ENCODE measurements at places on chromosomes 11 and 22.

- no peak for DNase-seq
Observed at GRCh38 chr11:80084608-80085007, 643.8 kb upstream of the TENM4 start.

DNA sequence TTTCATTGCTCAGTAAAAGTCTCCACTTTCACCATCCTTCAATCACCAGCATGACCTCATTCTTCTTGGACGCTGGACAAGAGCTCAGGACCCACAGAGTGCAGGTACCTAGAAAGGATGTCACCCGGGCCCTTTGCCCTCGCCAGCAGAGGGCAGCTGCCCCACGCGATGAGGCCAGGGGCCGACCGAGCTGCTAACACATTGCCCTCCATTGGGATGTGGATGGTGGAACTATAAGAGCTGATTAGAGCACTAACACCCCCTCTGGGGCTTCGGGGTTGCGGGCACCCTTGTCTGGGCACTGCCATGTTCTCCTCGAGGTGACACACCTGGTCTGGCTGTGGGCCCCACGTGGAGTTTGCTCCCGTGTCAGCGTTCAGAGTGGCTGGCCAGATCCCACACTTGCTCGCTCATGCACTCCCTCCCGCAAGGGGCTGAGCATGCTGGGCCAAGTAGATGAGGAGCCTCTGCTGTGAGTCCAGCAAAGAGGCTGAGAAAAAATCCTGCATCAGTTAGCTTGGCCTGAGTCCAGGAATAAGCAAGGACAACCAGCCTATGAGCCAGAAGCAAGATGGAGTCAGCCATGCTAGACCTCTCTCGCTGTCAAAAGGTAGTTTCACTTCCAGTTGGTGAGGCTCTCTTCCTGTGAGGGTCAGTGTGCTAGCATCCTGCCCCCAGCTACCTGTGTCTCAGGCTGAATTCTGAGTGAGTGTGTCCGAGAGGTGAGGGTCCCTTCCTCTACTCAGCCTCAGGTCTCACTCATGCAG, 9.8 kb downstream of the KRTAP5-6 start:
- no peak for DNase-seq

DNA sequence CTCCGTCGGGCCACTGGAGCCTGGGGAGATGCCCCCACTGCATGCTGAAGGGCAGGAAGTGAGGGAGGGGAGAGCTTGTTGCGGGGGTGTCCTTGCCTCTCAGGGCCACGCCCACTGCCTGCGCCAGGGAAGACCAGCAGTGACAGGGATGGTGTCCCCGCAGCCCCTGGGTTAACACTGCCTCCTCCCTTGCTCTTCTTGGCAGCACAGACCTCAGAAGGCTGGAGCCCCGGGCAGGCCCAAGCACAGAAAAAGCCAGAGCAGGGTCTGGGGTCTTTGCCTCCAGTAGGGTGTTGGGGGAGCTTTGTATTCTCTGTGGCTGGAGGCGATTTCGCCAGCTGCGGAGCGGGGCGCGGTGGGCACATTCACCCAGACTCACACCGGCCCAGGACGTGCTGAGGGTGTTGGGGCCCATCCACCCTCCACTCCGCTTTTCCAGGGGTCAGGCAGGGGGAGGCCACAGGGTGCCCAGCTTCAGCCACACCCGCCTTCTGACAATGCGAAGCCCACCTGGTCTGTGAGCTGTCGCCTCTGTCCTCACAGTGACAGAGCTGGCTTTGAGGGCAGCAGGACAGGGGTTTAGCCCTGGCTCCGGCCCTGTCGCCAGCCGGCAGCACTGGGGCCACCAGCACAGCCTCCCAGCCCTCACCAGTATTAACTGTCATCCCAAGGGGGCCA, 83.7 kb downstream of the CDKN1C start:
- no peak for DNase-seq

- no peak for DNase-seq
Observed at GRCh38 chr11:124445646-124446150, at the start of gene OR8B8. TSS of gene OR8B8 (minus strand) at chr11:124445696. CDS start at chr11:124441085, 4,611 bp downstream.

- no peak for DNase-seq
Observed at GRCh38 chr22:27752771-27753170, 48.8 kb downstream of the MN1 start.

DNA sequence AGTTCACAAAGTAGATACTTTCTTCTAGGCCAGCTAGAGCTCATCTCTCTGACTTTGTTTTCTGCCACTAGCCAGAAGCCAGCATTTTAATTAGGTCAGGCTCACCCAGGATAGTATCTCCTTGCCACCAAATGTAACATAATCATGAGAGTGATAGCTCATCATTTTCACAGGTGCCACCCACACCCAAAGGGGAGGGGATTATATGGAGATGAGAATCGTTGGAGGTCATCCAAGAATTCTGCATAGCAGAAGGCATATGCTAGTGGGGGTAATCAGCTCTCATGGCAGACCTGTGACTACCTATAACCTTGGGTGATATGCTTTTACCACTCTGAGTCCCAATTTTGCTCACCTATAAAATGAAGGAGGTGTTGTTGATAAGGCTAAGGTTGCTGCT, 523.0 kb downstream of the METTL15 start:
- DNase-seq = no peak

DNA sequence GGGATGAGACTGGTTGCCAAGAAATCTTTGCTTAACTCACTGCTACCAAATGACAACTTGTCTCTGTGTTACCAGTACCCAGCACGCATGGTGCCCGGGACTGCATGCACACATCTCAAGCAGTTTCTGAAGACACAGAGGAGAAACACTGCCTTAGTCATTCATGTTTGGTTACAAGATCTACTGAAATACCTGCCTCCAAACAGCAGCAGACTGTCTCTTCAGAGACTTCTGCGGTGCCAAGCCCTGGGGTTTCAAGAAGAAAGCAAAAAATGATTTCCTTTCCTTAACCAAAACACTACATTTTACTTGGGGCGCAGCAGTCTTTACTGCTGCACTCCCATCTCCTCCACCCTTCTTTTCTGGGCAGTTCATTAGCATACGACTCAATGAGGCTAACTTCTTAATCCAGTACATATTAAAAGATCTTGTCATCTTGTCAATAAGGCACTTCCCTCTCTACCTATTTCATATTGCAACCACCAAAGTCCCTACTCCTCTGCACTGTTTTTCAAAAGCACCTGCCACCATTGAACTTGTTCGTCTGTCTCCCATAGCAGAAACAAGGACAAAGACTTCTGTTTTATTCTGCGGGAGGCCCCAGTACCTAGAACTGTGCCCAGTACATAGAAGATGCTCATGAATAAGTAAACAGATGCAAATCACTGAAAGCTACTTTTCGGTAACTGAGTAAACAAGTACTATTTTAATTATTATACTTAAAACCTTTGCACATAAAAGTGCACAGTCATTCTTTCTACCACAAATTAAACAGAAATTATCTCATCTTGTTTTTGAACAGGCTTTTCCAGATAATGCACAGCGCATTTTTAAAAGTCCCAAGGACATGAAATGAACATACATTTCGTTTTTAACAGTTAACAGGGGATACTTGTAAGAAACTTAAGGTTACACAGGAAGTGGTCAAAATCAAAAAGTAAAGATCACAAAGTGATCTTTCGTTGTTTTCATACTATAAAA, 4.0 kb downstream of the NAP1L4 start:
- no peak for DNase-seq

- DNase-seq = no peak
Observed at GRCh38 chr11:65918211-65919140, at the start of gene C11orf68. TSS of gene C11orf68 (minus strand) at chr11:65919062. CDS start at chr11:65919031, 31 bp downstream.

DNA sequence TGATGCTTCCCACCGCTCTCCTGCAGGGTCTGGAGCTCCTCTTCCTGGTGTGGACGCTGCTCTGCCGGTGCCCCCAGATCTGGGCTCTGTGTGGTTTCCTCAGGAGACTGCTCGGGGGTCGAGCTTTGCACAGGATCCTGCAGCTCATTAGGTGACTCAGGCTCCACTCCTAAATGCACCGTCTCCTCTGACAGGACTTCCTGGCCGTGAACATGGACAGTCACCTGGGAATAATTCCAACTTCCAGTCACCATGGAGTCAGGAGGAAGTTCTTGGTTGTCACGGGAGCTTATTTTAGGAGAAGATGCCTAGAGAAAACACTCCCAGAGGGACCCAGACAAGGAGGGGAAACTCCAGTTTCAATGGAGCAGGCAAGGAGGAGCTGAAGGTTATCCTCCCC, 11.9 kb downstream of the ZNF202 start:
- DNase-seq = no peak

- DNase-seq = no peak
Observed at GRCh38 chr11:74449369-74449931, 17.9 kb downstream of the KCNE3 start.

DNA sequence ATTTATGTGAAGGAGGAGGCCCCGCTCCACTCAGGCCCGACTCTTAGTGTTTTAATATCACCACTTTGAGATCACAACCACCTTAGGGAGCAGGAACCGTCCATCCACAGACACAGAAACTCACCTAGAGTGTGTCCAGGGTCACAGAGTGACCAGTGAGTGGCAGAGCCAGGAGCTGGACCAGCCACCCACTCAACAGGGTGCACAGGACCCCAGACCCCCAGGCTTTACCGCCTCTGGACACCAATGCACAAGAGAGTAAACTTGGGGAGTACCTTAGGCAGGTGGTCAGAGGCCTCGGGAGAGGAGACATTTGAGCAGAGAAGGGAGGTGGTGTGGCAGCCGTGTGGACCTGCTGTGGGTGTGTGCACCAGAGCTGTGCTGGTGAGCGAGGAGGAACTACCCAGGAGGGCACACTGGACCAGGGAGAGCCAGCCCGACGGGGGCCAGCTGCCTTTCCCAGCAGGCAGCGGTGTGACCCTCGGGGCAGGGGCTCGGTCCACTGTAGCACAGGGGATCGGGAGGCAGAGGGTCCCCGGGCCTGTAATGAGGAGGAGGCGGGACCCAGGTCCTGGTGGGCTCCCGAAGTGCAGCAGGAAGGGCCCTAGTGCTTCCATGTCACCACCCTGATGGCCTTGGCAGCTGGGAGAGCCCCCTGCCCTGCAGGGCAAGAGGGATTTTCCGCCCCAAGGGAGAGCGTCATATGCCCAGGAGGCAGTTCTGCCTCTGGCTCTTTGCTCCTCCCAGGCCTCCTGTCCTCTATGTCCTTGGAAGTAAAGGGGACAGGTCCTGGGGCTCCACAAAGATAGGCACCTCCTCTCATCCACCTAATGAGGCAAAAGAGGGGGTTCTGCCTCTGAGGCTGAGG, 7.5 kb upstream of the NLRP6 start:
- no peak for DNase-seq

DNA sequence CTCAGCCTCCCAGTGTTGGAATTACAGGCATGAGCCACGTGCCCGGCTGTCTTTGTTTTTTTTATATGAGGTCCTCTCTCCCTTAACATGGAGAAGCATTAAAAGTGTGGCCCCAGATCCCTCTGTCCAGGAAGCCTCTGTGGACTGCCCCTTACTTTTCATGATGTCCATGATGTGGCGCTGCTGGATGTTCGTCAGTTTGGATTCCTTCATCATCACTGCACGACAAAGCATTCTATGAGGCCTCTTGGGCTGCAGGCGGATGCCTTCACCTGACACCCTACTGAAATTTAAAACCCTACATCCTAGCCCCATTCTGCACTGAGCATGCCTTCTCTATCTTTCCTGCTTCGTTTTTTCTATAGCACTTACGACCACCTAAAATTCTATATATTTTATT, 2.1 kb downstream of the C22orf23 start:
- no peak for DNase-seq

DNA sequence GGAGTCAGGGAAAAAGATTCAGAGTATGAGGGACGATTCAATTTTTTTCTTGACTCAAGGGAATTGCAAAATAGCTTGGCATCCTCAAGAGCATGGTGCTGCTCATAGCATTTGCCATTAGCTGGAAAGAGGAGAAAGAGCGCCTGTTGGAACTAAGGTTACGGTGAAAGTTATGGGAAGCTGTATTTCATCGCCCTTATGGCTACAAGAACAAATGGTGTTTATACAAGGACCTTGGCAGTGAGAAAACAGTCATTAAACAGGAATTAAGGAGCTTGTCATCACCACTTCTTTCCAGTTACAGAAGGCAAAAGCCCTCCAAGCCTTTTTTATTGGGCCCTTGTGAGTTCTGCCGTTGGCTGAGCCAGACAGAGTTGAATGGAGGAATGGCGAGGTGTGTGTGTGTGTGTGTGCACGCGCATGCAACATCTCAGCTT, 74.2 kb downstream of the ALX4 start:
- no peak for DNase-seq

DNA sequence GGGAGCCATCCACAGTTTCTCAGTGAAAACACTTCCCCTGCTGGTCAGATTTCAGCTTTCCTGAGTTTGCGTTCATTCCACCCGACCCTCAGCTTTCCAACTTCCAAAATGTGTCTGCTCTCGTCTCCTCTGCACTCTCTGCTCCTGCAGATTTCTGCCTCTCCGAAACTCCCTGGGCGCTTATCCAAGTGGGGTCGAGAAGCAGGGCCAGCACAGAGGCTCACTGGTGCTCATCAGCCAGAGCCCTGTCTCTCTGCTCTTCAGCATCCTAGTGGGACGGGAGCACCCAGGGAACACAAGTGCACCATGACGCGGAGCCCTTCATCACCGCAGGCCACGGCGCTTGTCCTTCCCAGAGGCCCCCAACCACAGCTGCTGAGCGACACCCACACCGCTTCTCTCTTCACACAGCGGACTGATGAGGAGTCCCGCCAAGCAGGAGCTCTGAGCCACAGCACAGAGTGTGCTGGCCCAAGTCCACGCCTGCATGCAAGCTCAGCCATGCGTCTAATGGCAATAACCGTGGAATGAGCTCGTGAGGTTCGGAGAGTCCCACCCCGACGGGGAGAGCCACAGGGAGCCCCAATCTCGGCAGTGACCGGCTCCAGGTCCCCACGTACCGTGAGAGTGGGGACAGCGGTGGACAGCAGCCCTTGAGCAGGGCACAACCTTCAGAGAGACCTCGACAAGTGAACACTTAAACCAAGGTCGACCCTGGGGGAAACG, 27.9 kb upstream of the MOB2 start:
- no peak for DNase-seq

DNA sequence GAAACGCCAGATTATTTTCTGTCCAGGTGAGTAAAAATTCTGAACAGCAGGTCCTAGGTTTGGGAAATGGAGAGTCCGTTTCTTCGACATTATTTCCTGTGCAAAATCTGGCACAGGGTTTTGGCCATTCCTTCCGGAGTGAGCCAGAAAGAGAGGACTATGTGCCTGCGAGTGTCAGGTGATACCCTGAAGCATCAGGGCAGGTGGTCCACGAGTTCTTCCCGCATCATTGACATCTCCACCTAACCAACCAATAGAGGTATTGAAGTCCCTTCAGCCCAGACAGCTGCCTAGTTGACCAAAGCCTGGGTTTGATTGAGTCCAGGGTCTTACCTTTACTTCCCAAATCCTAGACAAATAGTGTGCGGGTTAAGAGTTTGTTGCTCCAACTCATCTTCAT, 808 bp downstream of the SNAP29 start:
- DNase-seq = no peak

DNA sequence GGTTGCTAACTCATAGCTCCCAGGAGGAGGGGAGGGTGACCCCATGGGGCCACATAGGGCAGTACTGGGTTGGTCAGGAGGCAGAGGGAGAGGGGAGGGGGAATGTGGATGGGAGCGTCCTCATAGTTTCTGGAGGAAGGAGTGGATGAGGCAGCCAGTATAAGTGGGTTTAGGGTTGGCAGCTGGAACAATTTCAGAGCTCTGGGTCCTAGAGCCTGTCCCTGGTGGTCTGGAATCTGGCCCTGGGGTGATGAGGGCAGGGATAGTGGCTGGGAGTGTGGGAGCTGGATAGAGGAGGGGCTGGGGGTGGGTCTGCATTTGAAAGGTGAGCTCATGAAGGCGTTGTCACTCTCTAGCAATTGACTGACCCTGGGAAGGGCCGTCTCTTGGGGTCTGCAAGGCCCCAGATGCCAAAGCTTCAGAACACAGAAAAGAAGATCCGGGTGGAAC, 5.3 kb upstream of the MRGPRG start:
- DNase-seq = no peak

Measured in stimulated activated CD8-positive, alpha-beta memory T cell treated with anti-CD3 and anti-CD28 coated beads, Interleukin-12 subunit alpha, Interleukin-12 subunit beta, amount 100 ng/mL, for 4 hours (primary cell).